HT1080 (cell line): ENCODE measurements at places on chromosomes 16 and 17.

DNA sequence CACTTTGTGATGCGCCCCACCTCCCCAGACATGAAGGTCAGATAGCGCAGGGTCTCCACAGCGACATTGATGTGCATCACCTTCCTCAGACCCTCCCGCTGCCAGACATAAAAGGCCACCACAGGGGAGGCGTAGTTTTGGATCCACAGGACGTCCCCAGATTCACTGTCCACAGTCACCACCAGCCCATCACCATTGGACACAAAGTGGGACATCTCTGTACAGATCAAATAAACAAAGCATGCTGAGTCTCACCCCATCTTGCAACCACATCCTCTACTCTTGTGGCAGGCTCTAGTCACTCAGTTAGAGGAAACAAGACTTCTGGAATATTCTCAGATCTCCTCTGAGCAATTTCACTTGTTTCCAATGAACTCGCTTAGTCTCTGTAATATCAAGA is 46.3 kb upstream of the ICAM2 start:
- DNase-seq = no peak

DNA sequence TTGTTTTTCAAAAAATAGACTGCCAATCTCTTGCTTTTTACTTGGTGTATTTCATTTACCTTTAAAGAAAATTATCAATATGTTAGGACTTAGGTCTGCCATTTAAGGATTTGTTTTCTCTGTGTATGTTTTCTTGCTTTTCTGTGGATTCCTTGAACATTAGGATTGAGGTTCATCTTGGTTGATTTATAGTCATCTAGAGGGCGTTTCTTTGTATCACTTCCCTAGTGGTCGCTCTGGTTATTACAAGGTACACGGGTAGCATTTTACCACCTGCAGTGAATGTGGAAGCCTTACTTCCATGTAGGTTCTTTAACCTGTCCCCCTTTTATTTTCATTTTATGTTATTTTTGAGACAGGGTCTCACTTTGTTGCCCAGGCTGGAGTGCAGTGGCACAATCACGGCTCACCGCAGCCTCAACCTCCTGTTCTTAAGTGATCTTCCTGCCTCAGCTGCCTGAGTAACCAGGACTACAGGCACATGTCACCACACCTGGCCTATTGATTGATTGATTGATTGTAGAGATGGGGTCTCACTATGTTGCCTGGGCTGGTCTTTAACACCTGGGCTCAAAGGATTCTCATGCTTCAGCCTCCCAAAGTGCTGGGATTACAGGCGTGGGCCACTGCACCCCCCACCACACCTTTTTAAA is 35.2 kb upstream of the CBX4 start:
- peak; percentile 28 for DNase-seq

DNA sequence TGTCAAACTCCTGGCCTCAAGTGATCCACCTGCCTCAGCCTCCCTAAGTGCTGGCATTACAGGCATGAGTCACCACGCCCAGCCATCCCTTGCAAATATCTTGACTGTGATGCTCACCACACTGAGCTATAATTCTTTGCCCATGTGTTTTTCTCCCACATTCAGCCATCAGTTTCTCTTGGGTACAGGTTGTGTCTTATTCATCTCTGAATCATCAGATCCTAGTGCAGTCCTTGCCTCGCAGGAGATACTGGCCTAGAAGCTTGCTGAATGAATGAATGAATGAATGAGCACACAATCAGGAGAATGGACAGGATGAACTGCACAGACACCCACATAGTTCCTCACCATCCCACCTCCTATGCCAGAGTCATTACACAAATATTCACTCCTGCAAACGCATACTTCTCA is 24.4 kb upstream of the ETV4 start:
- peak; percentile 95 for DNase-seq

- DNase-seq = no peak
Measured at GRCh38 chr16:89233678-89234490, 16.4 kb downstream of the ZNF778 start.

GRCh38 chr16:19093631-19094541 is 19.9 kb upstream of the ITPRIPL2 start:
- no peak for DNase-seq
